Stimulated activated CD8-positive, alpha-beta memory T cell treated with anti-CD3 and anti-CD28 coated beads, Interleukin-7, amount 100 ng/mL, for 24 hours (primary cell): ENCODE measurements at places on chromosomes 12 and 14.
A peak's percentile ranks its signal among the peaks of the same experiment; 100 is the strongest.

DNA sequence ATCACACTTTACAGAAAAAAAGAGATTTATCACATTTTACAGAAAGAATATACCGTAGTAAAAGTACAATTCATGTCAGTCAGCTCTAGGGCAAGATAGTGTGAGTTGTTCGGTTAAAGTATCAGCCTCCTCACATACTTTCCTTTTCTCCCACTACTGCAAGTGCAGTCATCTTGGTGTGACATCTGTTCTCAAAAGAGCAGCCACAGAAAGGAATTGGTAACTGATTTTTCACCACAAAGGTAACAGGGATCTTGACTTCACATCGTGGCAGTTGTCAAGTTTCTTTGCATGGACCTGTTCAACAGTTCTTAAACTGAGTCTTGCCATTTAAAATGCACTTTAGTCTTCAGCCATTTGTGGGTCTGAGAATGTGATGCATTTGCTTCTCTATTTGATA, 5.0 kb upstream of the E2F7 start:
- no peak for DNase-seq

GRCh38 chr12:106304797-106305196, 2.3 kb downstream of the TCP11L2 start:
- DNase-seq = no peak

DNA sequence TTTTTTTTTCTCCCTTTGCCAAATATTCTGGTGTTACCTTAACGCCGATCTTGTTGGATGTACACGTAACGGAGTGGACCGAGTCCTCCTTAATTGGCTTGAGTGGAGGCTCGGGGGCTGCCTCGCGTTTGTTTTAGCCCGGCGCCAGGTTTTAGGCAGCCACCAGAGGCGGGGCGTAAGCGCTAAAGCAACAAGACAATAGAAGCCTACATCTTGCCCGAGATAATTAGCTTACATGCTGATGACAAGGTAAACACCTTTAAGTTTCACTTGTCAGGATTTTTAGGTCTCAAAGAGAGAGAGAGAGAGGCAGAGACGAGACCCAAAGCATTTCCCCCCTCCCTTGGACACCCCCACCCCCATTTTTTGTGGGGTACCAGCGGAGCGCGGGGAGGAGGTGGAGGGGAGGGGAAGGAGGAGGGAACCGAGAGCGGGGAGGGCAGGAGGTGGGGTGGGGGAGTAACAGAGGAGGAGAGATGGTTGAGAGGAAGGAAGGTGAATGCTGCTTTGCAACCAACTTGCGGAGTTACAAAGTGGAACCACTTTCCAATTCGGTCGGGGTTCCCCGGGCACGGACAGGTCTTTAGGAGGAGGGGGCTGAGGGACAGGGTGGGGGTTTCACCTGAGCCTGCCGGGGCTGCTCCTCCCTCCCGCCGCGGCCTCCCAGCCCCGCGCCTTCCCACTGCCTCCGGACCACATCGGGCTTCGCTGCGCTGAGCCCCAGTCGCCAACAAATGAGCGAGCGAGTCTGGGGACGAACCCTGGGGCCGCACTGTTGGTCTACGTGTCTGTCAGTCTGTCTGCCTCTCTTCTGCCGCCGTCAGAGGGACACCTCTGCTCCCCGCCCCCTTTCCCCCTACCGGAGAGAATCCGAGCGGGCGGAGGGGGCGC, at the start of gene NKX2-1:
TSS of gene NKX2-1 (minus strand) at position 802 of the 891 bp plus-strand sequence. CDS start at position 699, 103 bp downstream.
- no peak for DNase-seq

GRCh38 chr12:90090929-90091651, 382.5 kb upstream of the ATP2B1 start:
- no peak for DNase-seq

GRCh38 chr14:51334566-51334965, 94.5 kb downstream of the TMX1 start:
- DNase-seq = no peak

DNA sequence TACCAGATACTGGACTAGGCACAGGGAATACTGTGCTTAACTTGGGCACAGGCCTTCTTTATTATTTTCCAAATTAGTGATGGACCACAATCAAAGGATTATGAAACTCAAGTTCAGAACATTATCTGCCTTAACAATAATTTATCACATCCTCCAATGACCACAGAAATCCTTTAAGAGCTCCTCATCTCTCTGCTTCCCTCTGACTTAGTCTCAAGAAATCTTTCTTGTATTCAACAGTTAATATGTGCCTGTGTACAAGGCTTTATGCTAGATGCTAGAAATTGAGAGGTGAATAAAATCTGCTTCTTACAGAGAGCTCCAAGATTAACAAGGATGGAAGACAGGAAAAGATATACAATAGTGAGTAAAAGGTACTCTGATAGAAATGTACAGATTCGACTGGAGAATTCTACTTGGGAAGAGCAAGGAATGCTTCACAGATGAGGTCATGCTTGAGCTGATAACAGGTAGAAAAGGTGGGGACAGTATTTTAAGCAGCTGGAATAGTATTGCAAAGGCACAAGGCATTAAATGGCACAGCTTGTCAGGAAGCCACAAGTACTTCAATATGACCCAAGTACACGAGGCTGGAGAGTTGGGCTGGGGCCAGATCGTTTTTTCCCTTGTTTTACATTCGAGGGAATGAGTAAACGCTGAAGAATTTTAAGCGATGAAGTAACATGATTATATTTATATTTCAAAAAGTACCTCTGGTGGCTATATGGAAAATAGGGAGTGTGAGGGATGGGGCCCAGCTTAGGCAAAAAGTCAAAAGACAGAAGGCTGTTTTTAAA, 55.1 kb upstream of the ARID2 start:
- no peak for DNase-seq

DNA sequence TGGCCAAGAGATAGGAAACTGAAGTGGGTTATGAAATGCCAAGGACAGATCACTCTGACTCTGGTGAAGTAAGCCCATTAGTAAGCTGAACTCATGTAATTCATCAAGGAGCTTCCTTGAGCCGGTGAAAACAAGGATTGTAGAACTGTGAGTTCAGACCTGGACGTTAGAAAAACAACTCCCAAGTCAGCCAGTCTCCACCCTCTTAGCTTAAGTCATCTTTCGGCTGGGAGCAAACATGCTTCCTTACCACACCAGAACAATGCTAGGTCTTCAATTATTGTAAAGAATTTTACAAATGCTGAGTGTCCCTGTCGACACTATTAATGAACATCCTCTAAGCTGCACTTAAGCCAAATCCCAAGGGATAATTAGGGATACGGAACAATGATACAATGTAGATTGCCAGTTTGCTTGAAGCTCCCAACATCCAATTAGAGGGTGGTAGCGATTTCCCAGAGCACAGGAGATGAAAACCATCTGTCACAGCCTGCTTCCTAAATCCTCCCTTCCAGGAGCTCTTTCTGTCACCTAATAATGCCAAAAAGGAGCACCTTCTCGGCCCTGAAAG, 45.7 kb upstream of the VASH1 start:
- DNase-seq = no peak

DNA sequence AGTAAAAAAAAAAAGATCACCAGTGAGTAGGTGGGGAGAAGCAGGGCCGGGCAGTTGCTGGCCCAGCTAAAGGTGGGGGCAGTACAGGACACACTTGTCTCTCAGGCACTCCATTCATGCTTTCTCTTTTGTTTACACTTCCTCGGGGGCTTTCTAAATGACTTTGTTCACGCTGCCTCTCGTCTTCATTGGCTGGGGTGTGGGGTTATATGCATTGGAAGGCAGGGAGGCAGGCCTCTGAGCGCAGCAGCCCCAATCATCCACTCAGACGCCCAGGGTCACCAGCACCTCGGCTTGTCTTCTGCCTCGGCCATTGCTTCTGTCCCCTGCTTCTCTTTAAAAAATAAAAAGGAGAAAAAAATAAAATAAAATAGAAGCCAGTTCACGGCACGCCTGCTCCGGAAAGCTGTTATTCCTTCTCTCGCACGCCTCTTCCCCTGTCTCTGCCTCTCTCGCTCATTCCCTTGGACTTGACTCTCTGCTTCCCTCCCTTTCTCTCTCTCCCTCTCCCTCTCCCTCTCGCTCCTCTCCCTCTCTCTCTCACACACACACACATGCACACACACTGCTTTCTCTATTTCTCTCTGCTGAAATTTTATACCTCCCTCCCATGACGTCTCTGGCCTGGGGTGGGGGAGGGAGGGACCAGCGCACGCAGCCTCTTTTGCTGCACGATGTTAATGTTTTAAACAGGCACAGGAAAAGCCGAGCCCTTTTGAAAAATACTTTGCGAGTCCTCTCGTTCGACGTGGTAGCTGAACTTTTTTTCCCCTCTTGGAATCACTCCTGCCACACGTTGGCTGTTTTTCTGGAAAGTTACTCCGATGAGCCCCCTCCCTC, at the start of gene TGFB3:
TSS of gene TGFB3 (minus strand) at position 570 of the 840 bp plus-strand sequence. CDS start 1,102 bp downstream, outside the sequence.
- DNase-seq = peak; percentile 13

- DNase-seq = no peak
Measured at GRCh38 chr14:28784096-28785048, 17.8 kb downstream of the FOXG1 start.

GRCh38 chr12:117809509-117809908, 159.3 kb downstream of the KSR2 start:
- no peak for DNase-seq
